Ovary (tissue), 10 donors: ENCODE measurements at places on chromosomes 12 and 14. TPM values are rescaled to one million over a fixed set of nuclear protein-coding genes. Genes with fewer than 3 reads are reported as not detected.

DNA sequence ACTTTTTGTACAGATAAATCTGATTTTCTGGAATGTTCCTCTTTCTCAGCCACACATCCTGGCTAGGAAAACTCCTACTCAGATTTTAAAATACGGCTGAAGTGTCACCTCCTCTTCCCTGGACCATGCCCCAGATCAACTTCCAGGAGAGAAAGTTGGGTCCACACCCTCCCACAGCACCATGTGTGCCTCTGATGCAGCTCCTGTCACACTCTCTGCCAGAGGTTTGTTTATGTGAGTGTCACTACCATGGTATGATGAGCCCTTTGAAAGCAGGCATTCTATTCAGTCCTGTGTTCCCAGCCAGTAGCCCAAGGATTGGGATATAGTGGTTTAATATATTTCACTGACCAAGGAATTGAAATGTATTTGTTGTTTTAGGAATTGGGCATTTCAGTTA is 287.2 kb upstream of the ATP2B1 start:
- H3K27me3 ChIP-seq: no peaks in the 10 kb centered on the region
- H3K4me3 ChIP-seq: no peak overlapping the region
- H3K36me3 ChIP-seq: no peaks in the 10 kb centered on the region
- no peak for DNase-seq

DNA sequence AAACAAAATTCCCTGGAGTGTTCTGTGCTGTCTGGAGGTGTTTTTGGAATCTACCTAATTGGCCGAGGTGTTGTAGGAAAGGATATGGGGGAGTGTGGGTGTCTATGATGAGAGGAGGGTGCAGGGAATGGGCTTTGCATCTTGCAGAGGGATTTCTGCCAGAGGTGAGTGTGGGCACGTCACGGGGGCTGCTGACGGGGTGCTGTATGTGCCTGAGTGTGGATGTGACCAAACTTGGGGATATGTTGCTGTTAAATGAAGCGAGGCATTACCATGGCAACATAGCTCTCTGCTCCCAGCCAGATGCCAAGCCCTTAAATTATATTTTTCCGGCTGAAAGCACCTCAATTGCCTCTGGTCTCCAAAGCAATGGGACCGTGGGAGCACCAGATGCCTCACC is 44.3 kb upstream of the SPTLC2 start:
- DNase-seq: no peak
- H3K27ac ChIP-seq: no peak overlapping the region
- H3K36me3 ChIP-seq: no peaks in the 10 kb centered on the region
- no peaks in the 10 kb centered on the region for H3K27me3 ChIP-seq
- H3K4me1 ChIP-seq: no peaks in the 10 kb centered on the region

DNA sequence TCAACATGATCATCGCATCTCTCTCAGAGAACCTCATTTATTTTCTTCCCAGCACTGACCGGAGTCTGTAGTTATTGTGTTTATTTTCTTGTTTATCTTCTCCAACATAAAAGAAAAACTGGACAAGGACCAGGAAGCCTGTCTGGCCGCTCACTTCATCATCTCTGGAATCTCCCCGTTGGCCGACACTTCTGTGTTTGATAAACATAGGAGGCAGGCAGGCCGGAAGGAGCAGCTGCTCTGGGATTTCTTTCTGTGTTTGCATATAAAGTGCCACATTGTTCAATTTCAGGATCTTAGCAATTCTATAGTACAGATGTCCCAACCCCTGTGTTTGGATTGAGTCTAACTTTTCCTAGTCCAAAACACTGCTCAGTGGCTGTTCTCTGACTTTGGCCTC is 53.3 kb downstream of the ACACB start:
- DNase-seq: no peak
- H3K4me1 ChIP-seq: no peaks in the 10 kb centered on the region
- H3K4me3 ChIP-seq: no peak overlapping the region
- no peak overlapping the region for H3K27ac ChIP-seq
- no peaks in the 10 kb centered on the region for H3K27me3 ChIP-seq
- H3K36me3 ChIP-seq: no peaks in the 10 kb centered on the region

Gene LGMN
- 34.8 TPM for total RNA-seq
